ENCODE measurements at places on chromosomes 13 and 19. TPM values are rescaled to one million over a fixed set of nuclear protein-coding genes. Genes with fewer than 3 reads are reported as not detected.

Gene KIR2DL3
- total RNA-seq: not detected

Gene WDR87
- not detected for total RNA-seq

Gene PSG7
- total RNA-seq: not detected

Gene WDR62
- total RNA-seq: 4.4 TPM

GRCh38 chr19:29680447-29680846 lies 15.2 kb downstream of the PLEKHF1 start:
- DNase-seq: no peak

DNA sequence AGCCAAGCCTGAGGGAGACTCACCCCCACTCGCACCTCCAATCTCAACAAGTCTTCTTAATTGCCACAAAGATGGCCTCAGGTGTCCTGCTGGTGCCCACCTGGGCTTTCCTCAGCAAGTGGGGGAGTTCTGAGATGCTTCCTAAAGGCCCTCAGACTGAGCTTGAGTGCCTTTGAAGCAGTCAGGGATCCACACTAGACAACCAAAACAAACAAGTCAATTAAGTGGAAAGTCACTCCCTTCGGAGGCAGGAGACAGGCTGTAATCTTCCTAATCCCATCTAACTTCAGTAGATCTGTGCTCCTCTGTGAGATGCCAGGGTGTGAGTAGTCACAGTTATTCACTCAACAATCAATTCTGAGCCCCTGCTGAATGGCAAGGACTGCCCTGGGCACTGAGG lies 68.3 kb upstream of the SERP2 start:
- no peak for DNase-seq

Gene CBY2
- total RNA-seq: not detected

Gene CPAMD8
- total RNA-seq: 11.9 TPM

DNA sequence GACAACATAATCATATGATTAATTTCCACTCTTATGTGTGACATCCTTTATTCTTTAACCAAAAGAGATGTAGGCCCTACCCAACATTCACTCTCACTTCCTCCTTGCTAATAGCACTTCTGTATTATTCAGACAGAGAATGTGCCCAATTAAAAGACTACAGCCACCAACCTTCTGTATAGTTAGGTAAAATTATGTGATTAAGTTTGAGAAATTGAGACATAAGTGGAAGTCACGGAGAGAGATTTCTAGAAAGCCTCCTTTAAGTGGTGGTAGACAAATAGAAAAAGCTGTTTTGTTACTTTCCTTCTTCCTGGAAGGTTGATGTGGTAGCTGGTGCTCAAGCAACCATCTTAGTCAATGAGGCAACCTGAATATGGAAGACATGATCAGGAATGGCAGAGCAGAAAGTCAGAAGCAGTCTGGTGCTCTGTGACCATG lies 14.8 kb downstream of the EPSTI1 start:
- no peak for DNase-seq

DNA sequence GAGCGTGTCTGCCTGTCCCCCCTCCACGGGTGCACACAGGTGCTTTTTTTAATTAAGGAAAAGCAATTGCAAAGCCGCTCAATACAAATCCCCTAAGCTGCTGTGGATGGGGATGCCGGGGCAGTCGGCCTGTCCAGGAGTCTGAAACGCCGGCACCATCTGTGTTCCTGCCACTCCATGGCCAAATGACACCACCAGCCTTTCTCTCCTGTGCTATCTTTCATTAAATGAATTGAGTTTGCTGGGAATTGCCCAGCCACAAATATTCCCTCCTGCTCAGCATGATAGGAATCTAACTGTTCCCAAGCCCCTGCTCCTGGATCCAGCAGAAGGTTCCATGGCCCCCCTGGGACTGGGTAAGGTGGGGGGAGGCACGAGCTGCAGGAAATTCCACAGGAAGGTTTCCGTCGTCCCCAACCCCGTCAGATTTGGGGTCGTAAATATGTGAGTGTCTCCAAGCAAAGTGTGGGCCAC lies 139.2 kb downstream of the KDM4B start:
- peak; percentile 50 for DNase-seq

Gene ZNF568
- 35.1 TPM for total RNA-seq

GRCh38 chr13:99123101-99124045 lies 77.3 kb upstream of the UBAC2 start:
- DNase-seq: no peak

DNA sequence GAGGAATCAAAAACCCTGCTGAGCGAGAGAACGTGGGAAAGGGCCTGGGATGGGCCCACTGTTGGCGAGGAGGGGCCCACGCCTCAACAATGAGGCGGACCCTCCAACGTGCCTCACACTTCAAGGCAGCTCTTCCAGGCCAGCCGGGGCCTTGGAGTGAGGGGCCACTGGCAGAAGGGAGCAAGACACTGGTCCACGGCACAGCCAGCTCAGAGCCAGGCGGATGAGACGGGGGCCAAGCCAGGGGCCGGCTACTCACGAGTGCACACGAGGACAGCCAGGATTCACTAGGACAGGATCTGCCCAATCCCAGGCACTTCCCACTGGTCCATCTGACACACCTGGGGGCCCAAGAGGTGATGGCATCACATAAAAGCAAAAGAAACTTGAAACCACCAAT lies 20.5 kb downstream of the ELL start:
- DNase-seq: no peak

DNA sequence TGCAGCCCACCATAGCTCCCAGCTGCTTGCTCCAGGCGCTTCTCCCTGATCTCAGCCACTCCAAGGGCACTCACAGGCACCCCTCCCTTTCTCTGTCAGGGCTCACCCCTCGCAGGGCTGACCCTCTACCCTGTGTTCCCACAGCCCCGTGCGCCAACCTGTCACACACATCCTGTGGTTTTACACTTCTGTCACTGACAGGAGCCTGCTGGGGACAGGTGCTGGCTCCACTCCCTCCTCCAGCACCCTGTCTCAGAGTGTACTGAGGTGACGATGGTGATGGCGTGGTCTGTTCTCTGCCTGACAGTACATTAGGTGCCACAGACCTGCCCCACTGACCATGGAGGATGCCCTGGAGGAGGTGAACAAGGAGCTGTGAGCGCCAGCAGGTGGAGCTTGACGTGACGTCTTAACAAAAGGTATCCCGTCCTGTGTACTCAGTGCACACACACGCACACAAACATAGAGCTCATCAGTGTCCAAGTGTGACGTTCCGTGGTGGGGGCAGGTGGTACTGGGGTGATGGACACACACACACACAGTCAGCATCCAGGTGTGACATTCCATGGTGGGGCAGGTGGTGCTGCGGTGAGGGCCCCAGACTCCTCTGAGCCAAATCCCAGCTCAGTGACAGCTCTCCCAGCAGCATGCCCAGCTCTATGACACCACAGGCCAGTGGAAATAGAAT lies 20.9 kb downstream of the C19orf44 start:
- DNase-seq: no peak

GRCh38 chr19:46081928-46082727 lies 41.3 kb upstream of the IGFL4 start:
- DNase-seq: no peak

GRCh38 chr13:34161931-34162543 lies 344.1 kb downstream of the RFC3 start:
- no peak for DNase-seq

GRCh38 chr13:29810145-29810742 lies 40.2 kb downstream of the UBL3 start:
- DNase-seq: no peak

GRCh38 chr19:58196901-58197616 lies 14.2 kb downstream of the ZNF274 start:
- no peak for DNase-seq

DNA sequence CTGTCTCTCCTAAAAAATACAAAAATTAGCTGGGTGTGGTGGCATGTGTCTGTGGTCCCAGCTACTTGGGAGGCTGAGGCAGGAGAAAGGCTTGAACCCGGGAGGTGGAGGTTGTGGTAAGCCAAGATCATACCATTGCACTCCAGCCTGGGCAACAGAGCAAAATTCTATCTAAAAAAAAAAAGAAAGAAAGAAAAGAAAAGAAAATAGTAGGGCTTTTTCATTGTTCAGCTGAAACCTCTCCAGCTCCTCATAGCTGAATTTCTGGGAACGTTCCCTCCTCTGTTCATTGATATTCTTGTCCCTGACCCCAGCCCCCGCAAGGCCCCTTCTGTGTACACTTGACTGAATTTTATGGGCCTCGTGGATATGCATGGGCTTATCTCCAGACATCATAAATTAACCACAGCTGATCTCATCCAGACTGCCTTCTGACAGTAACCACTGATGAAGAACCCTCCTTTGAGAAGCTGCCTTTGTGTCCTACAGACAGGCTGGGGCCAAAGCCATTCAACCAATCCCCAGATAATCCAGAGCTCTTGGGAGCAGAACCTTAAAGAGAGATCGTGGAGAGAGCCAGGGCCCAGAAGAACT lies at the start of gene ELSPBP1:
Gene ELSPBP1, plus strand, starts transcription at position 424 of the 594 bp plus-strand sequence. CDS start 14,036 bp downstream, outside the sequence.
- DNase-seq: no peak

DNA sequence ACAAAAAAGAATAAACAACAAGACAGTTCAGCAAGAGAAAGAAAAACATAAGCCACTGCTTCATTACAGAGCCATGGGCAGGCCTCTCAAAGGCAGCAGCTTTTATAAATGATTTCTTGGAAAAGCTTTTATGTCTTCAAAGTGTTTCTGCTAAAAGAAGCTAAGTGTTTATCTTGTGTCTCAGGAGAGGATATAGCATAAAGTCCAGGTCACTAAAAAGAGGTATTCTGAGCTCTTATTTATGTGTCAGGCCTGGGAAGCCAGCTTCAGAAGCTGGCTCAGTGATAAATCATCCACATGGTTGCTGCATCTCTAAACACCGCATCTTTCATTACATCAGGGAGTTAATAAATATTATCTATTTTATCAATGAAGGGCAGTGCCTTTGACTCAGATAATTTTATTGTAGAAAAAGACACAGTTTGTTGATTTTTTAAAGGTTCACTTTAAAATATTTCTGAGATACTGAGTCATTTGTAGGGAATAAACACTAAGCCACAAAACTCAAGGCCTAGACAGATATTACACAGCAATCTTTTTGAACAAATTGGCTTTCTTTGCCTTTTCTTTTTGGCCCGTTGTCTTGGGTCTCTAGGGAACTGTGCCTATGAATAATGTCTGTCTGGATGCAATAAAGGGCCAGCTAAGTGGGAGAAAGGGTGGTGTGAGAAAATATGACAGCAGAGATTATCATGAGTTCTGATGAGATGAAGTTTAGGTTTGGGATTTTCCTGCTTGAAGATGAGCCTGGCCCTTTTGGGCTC lies 1086.6 kb downstream of the UQCRFS1 start:
- DNase-seq: no peak

Gene SELENOW
- total RNA-seq: 151 TPM

- no peak for DNase-seq
These were observed 1210.1 kb downstream of the DIAPH3 start for GRCh38 chr13:58953638-58954037.

- no peak for DNase-seq
These were observed 2.3 kb upstream of the C19orf25 start for GRCh38 chr19:1481224-1481892.

GRCh38 chr13:106115081-106115480 lies 420.4 kb downstream of the EFNB2 start:
- DNase-seq: no peak

Gene ADGRE2
- total RNA-seq: 0.18 TPM

DNA sequence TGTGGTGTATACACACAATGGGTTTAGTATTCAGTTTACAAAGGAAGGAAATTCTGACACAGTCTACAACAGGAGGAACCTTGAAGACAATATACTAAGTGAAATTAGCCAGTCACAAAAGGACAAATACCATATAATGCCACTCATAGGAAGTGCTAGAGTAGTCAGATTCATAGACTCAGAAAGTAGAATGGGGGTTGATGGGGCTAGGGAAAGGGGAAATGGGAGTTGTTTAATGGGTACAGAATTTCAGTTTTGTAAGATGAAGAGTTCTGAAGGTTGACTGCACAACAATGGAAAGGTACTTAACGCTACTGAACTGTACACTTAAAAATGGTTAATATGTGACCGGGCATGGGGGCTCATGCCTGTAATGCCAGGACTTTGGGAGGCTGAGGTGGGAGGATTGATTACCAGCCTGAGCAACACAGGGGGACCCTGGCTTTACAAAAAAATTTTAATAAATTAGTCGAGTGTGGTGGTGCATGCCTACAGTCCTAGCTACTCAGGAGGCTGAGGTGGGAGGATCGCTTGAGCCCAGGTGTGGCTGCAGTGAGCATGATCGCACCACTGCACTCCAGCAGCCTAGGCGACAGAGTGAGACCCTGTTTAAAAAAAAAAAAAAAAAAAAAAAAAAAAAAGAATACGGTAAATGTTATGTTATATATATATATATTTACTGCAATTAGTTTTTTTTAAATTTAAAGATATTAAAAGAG lies 45.0 kb downstream of the SLC15A1 start:
- DNase-seq: no peak

DNA sequence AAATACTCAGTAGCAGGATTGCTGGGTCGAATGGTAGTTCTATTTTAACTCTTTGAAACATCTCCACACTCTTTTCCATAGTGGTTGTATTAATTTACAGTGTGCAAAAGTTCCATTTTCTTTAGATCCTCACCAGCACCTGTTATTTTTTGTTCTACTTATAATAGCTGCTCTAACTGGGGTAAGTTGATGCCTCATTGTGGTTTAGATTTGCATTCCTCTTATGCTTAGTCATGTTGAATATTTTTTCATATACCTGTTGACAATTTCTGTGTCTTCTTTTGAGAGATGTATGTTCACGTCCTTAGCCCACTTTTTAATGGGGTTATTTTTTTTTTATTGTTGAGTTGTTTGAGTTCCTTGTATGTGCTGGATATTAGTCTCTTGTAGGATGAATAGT lies 144.6 kb downstream of the NBEA start:
- no peak for DNase-seq

DNA sequence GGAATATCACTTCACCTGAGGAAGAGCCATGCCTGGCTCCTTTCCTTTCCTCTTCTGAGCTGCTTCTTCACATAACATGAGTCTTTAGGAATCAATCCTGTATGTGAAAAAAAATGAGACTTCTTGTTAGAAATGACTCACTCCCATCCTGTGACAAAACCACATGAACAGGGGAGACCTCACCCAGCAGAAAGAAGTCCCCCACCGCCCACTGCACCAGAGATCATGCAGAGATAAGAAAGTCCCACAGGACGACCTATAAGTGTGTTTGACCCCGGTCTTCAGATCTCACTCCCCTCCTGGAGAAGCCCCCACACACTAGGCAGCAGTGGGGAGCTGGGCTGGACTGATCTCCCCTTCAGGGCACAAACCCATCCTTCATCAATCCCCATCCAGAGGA lies 7.8 kb downstream of the ZNF600 start:
- DNase-seq: no peak

DNA sequence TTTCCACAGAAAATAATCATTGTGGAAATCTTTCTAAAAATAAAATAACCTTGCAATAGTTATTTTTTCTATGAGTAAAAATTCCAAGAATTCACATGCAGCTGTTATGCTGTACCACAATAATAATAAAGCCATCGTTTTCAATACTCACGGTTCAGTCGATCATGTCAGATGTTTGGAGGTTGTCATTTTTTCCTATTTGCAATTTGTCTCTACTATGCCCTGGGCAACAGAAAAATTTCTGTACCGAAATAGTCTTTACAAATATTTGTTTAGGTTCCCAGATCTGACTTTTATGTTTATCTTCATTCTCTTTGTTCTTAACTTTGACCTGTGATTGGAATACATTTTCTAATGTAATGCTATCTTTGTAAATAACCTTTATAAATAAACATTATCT lies 79.7 kb downstream of the ESD start:
- no peak for DNase-seq

- DNase-seq: no peak
These were observed 6.7 kb upstream of the ONECUT3 start for GRCh38 chr19:1746401-1747284.

Data from cerebellum (tissue), 4 donors.